ENCODE measurements at places on chromosomes 2 and 18. TPM values are rescaled to one million over a fixed set of nuclear protein-coding genes. Genes with fewer than 3 reads are reported as not detected.
A peak's percentile ranks its signal among the peaks of the same experiment; 100 is the strongest.

Gene FLACC1
- total RNA-seq = 0.43 TPM

DNA sequence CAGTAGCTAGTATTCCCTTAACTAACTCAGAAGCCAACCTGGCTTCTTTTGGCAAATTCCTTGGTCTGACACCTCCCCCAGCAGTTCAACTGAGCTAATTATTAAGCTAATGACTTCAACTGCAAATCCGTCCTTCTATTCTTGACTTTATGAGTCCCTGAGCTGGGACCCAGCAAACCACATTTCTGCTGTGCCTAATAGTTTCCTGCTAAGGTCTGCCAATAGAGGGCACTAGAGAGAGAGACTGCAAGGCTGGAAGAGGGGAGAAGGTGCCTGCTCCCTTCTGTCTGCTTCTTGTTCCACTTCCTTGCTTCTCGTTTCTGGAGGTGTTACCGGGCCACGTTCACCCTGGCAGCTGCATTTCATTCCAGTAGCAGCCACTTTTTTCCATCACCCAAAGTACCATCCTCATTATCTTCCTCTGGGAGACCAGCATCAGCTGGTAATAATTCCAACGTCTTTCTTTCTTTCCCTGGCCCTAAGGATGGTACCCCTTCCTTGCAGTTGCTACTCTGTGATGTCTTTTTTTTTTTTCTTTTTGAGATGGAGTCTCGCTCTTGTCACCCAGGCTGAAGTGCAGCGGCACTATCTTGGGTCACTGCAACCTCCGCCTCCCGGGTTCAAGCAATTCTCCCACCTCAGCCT lies 352.0 kb downstream of the TNS1 start:
- peak; percentile 40 for DNase-seq

Gene LYG1
- total RNA-seq = 0.91 TPM

DNA sequence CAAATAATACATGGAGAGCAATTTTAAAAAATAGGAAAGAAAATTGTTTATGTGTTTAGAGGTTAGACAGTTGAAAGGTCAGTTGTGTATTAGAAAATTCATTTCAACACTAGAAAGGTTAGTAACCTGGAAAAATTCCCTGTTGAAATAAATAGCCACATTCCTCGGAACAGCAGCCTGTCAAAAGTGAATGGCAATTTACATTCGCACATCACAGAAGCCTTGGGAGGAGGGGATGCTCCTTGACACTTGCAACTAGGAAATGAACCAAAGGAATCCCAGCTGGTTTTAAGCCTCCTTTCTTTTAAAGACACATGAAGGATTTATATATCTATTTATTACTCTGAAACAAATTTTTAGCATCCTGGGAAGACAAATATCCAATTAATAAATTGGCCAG lies 653.5 kb upstream of the LRRTM4 start:
- DNase-seq = no peak

DNA sequence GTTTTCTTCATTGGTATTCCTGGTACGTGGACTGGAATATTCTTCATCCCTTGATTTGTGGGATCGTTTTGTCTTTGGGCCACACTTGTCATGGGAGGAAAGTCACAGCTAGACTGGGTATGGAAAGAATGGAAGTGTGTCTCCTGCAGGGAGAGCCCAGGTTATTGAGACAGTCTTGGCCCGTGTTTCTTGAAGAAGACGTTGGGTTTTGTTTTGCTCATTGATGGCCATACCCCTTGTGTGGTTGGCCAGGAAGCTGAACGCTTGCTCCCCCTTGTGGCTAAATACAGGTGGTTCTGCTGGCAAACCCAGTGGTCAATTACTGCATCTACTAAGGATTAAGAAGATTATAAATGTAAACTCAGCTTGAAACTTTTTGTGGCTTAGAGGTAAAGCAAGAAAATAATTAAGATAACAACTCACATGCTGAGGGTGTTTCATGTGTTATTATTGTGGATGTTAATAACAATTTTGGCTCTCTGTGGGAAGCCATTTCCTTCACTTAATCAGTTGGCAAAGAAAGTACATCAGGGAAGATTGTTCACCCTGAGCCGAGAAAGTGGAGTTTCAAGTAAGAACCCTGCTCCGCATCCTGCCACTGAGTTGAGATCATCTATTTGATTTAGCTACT lies 91.8 kb downstream of the NEDD4L start:
- DNase-seq = peak; percentile 65

Gene POTEI
- total RNA-seq = not detected

- DNase-seq = peak; percentile 17
Measured at GRCh38 chr18:63365876-63366212, 1.2 kb downstream of the KDSR start.

Gene NFATC1
- 94.8 TPM for total RNA-seq

DNA sequence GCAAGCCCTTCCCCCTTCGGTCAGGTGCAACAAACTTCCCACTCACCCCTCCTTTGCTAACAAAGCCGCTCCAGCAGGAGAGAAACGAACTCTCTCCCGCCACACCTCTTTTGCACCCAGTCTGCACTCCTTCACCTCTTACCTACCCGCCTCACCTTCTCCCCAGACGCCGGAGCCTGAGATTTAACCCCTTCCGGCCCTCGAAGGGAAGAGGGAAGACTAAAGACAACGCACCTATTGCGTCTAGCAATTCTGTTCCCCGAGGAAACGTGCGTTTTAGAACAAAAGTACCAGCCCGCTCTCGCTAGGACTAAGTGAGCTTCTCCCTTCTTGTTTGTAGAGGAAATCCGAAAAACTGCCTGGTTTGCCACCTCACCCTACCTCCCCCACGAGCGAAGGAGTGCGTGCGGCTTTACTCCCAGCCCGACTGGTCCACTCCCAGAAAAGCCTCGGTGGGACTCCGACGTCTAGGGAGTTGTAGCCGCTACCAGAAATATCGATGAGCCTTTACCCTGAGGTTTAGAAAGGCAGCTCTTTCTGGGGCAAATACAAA lies 441 bp upstream of the PEX13 start:
- peak; percentile 70 for DNase-seq

- no peak for DNase-seq
Measured at GRCh38 chr2:211468217-211468616, 911.8 kb downstream of the CPS1 start.

GRCh38 chr2:43899589-43899988 lies 60.8 kb downstream of the ABCG8 start:
- DNase-seq = no peak

GRCh38 chr2:212990697-212991096 lies 160.7 kb downstream of the IKZF2 start:
- DNase-seq = no peak

DNA sequence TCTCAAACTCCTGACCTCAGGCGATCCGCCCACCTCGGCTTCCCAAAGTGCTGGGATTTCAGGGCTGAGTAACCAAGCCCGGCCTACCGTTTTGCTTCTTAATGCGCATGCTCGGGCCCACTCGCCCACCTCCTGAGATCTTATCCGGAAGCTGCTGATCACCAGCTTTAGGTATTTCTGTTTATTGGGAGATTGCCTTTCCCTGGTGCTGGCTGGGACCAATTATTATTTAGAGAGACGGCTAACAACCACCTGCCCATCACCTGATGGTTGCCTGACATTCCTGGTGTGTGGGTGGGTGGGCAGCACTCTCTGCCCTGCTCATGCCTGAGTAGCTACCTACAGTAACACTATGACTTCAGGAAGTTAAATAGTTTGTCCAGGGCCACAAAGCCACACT lies 56.3 kb upstream of the ZNF532 start:
- no peak for DNase-seq

GRCh38 chr2:192091476-192091875 lies 103.3 kb downstream of the TMEFF2 start:
- no peak for DNase-seq

GRCh38 chr2:24682304-24682703 lies 110.9 kb downstream of the PTRHD1 start:
- no peak for DNase-seq

Gene IL1F10
- total RNA-seq = not detected

GRCh38 chr18:48462510-48462909 lies 53.3 kb upstream of the ZBTB7C start:
- no peak for DNase-seq

DNA sequence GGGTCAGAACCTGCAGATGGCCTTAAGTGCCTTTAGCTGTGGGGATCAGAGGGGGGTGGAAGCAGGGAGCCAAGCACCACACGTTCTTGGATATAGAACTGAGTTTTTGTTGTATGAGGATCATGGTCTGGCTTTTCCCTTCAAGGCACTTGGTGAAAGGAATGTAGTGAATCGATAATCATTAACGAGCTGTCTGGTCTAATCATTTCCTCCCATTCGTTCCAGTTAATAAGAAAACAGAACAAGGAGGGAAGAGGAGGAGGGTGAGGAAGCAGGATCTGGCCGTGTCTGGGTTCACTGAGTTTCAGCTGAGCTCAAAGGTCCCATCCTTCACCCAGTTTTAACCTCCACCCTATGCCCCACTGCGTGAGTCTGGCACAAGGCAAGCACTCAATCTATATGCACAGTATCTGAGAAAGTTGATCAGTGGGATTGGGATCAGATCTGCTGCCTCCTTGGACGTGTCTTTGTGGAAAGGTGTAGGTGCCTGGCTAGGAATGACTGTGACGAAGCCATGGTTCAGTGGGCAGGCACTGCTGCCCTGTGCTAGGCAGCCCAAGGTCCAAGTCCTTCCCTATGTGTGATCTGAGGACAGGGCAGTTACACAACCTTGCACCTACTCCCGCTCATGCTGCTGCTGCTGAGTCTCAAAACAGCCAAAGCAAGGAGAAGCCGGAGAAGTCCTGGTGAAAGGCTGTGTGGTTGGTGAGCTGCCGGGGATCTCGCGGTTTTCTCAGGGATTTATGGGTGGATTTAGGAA lies 54.8 kb downstream of the GALNT14 start:
- no peak for DNase-seq

GRCh38 chr2:71849111-71849510 lies 298.6 kb downstream of the CYP26B1 start:
- DNase-seq = no peak

DNA sequence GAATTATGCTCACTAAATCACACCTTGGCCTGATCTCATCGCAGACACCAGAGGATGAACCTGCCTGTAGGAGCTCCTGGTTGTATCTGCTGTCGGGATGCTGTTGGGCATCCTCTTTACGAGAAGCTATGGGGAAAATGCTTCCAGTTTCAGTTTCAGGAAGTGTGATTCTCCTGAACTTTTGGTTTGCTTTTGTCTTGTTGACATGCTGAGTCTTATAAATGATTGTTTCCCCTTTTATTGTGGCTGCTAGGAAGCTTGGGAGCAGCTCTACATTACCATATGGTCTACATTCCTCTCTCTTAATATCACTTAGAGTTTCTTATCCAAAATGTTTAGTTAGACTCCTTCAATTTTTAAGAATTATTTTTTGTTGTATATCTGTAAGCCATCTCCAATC lies 227.5 kb downstream of the MTX2 start:
- no peak for DNase-seq

Gene TLX2
- total RNA-seq = 0.25 TPM

- DNase-seq = no peak
Measured at GRCh38 chr2:239671471-239671870, 270.7 kb upstream of the HDAC4 start.

Gene SCRN3
- total RNA-seq = 11.0 TPM

DNA sequence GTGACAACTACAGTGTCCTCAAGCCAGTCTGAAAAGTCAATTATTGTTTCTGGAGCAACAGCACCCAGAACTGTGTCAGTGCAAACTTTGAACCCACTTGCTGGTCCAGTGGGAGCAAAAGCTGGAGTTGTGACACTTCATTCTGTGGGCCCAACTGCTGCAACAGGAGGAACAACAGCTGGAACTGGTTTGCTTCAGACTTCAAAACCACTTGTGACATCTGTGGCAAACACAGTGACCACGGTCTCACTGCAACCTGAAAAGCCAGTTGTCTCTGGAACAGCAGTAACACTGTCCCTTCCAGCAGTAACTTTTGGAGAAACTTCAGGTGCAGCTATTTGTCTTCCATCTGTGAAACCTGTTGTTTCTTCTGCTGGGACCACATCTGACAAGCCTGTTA lies 59.8 kb downstream of the TAF4B start:
- no peak for DNase-seq

Gene ALK
- total RNA-seq = not detected

- DNase-seq = no peak
Measured at GRCh38 chr2:12045864-12046291, 299.4 kb downstream of the LPIN1 start.

GRCh38 chr2:190812506-190813294 lies 67.9 kb upstream of the GLS start:
- no peak for DNase-seq

DNA sequence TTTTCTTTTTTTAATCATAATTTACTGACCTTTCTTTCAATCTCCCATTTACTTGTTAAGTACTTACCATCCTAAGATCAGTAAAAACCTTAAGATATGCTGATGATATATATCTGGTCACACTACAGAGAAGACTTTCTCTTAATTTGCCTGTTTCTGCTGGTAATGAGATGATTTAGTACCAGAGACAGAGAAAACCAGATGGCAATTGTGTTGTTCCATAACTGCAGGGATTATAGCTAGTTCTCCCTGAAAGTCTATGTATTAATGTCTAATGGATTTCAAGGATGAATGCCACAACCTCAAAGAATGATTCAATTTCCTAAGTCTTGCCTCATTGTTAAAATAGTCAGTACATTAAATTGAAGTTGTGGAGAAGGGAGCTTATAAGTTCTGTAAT lies 40.3 kb downstream of the SNTG2 start:
- DNase-seq = no peak

- DNase-seq = no peak
Measured at GRCh38 chr18:13239171-13239956, 20.8 kb downstream of the LDLRAD4 start.

Gene PLGLB2
- 2.7 TPM for total RNA-seq

- no peak for DNase-seq
Measured at GRCh38 chr18:3514312-3515216, 64.6 kb downstream of the TGIF1 start.

Gene ASPRV1
- total RNA-seq = 1.5 TPM

DNA sequence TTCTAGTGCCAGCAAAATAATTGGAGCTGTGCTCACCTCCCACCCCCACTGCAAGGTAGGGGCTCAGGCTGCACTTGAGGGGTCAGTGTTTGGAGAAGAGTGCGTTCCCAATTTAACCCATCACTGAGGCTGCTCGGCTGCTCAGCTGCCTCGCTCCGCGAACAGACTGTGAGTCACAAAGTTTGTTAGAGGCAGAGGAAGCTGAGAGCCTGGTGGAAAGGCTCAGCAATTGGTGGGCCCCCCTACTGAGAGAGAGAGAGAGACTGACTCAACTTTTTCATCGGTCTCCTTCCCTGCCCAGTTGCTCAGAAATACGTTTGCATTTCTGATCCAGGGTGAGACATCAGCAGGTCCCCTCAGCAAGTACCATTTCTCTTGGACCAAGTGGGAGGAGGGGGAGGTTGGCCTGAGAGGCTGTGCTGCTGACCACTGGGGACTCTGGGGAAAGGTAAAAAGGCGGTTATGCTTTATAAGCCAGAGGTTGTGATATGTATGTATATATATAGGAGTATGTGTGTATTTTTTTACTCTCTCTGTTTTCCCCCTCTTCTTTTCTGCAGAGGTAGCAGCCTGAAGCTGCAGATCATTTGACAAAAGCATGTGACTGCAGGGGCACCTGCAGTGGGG lies 1.5 kb downstream of the EFR3B start:
- peak; percentile 52 for DNase-seq

GRCh38 chr2:175744000-175744399 lies 258.1 kb downstream of the LNPK start:
- DNase-seq = no peak

GRCh38 chr2:12303181-12304030 lies 413.3 kb upstream of the TRIB2 start:
- DNase-seq = no peak

- no peak for DNase-seq
Measured at GRCh38 chr18:78857314-78858150, 122.1 kb upstream of the SALL3 start.

Gene POU3F3
- not detected for total RNA-seq

GRCh38 chr2:1747065-1747941 lies 3.0 kb upstream of the PXDN start:
- DNase-seq = no peak
